Activated naive CD4-positive, alpha-beta T cell (primary cell): ENCODE measurements at places on chromosomes 16 and 17.

DNA sequence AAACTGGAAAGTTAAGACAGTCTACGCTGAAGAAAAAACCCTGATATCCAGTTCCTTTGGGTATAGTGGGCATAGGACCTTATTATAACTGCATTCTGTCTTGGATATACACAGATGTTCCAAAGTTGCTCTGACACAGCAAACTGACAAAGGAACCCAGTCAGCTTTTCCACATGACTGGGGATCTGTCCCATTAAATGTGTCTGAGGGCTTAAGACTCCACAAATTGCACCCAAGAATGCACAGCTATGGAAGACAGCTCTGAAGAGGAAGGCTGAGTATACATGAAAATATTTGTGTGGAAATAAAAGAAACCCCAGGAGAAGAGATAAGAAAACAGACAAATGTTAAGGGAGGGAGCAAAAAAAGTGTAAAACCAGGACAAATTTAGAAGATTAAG is 114.1 kb downstream of the SPAG9 start:
- DNase-seq = no peak

GRCh38 chr16:17431012-17431411 is 39.7 kb downstream of the XYLT1 start:
- no peak for DNase-seq

GRCh38 chr17:44198721-44199552 is 747 bp downstream of the ATXN7L3 start:
- DNase-seq = no peak

GRCh38 chr16:75864243-75864642 is 138.0 kb upstream of the CPHXL start:
- no peak for DNase-seq

- DNase-seq = no peak
These were observed 4.3 kb downstream of the SPDYE4 start for GRCh38 chr17:8753976-8754440.

DNA sequence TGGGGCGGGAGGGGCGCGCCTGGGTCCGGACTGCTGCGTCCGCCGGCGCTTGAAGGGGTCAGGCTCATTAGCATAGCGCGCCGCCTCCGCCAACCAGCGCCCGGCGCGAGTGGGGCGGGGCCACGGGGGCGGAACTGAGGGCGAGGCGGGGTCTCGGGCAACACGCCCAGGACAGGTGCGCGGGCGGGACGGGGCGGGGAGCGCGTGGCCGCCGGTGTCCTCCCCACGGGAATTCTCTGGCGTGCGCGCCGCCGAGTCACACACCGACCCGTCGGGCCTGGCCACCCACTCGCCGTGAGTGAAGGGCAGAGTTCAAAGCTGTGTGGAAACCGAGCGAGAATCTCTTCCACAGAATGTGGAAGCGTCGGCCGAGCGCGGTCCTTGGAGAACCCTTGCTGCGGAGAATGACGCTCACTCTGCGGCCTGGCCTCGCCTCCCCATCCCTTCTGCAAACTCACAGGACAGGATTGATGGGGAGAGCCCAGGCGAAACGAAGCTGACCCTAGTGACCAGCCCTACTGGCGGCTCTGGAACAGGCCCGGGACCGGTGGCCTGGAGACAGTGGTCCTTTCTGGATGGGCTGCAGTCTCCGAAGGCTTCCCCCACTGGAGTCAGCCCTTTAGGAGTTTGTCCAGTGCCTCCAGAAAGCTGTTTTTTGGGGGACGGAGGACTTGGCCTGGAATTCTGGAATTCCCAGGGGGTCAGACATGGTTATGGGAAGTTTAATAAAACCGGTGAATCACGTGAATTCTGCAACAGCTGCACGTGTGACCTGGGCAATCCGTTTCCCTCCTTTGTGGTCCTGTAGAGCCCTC is at the start of gene SNAI3:
TSS of gene SNAI3 (minus strand) at position 69 of the 815 bp plus-strand sequence. CDS start 101 bp downstream, outside the sequence.
- DNase-seq = peak; percentile 55

DNA sequence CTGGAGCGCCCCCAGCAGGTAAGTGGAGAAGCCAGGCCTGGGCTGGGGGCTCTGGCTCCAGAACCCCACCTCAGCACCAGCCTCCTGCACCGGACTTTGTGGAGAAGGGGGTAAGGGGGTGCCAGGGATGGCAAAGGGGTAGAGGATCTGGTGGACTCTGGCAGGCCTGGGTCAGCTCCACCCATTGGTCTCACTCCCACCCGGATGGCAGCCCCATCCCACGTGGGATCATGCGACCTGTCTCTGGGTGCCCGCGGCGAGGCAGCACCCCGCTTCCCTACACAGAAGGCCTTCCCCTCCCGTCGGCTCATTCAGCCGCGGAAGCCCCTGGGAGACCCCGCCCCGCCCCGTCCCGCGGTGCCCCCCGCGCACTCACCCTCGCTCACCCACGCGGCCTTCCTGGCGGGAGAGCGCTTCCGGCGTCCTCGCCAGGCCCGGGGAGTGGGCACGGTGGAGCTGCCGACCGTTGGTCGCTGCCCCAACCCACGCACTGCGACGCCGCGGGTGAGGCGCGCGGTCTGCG is 498 bp upstream of the PLEKHG4 start:
- peak; percentile 38 for DNase-seq

DNA sequence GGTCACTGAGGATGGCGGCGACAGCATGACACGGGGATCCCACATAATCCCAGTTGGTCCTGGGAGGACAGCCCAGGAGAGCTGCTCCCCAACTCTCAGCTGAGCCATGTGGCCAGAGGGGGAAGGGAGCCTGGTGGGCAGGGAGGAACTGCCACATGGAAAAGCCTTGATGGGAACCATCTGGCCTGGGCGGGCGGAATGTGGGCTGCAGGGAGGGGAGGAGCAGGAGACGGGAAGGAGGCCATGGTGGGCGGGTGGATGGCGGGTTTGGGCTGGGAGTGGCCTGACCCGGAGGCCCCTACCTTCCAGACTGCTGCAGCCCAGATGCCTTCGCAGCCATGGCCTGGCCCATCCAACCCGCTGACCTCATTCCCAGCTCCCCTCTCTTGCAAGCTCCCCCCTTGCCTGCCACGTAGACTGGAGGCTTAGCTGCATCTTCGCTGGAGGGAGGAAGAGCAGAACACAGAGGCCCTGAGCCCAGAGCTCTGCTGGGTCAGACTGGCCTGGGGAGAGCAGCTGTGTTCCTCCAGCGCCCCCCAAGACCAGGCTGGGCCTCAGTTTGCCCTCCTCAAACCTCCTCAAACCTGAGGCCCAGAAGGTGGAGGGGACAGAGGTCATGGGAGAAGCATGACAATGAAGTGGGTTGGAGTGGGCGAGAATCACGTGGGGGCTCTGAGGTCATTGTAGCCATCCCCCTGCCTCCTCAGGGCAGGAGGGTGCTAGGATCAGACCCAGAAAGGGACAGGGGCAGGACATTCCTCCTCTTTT is 8.2 kb upstream of the COL1A1 start:
- DNase-seq = no peak

DNA sequence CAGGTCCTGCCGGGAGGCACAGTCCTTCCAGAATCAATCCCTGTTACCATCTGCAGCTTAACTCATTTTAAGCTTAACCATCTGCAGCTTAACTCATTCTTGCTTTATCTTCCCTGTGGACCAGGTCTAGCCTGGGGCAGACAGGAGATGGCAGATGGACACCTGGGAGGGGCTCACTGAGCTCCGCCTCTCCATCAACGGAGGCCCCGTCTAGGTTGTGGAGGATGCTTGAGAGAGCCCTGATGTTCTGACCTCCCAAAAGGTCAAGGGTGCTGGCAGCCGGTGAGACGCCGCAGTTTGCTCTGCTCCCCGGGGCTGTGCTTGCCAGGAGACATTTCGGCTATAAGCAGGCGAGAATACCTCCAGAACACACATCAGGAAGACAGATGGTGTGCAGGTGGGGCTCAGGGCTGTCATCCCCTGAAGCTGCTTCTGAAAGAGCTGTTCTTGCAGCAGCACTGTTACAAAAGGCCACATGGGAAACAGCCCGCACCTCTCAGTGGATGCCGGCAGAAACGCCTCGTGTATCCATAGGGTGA is 41.3 kb downstream of the BAIAP2 start:
- DNase-seq = no peak

GRCh38 chr16:9280069-9280466 is 188.6 kb downstream of the HAPSTR1 start:
- DNase-seq = no peak

DNA sequence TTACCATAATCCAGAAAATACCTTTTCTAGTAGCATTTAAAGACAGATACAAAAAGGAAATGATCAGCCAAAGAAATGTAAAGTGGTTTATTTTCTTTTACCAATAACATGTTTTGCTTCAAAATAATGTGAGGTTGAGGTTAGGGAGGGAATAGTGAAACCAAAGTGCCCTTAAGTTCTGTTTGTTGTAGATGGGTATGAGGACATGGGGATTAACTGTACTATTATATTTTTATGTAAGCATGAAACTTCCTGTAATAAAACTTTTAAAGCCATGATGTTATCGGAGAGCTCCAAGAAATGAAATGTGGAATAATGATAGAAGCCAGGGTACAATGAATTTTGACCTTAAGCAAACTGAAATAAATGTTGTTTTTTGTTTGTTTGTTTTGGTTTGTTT is 9.9 kb downstream of the C16orf46 start:
- no peak for DNase-seq

DNA sequence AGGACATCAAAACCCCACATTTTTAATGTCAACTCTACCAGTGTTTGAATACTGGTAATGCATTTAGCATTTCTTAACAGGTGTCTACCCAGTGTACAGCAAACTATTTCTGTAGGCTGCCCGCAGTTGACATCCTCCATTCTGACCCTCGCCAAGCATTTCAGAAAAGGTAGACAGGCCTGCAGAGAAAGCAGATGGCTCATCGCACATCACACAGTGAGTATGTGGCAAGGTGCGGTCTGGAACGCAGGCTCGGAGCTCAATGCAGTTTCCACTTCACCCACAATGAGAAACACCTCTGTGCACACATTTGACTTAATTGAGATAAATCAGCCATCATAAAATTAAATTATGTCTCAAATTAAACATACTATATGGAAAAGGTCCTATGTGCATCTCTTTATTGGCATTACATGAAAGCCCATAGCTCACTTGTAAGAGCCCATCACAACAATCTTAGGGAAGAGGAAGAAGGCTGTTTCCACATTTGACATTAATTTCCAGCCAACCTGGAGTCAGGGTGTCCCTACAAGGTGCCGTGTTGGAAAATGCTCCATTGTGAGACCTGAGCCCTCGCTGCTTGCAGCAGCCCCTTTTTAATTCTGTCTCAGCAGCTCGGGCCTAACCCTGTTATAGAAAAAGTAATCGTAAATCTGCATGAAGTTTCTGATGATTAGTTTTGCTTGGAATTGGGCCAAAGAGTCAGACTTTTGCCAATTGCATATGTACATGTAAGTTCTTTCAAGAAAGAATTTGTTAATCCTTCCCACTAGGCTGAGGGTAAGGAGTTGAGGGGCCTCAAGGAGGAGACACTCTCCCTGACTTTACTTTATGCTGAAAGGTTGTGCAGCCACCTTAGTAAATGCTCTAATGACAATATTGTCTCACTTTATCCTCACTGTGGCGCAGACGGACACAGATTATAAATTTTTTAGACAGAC is 378.7 kb upstream of the DYNLRB2 start:
- no peak for DNase-seq

DNA sequence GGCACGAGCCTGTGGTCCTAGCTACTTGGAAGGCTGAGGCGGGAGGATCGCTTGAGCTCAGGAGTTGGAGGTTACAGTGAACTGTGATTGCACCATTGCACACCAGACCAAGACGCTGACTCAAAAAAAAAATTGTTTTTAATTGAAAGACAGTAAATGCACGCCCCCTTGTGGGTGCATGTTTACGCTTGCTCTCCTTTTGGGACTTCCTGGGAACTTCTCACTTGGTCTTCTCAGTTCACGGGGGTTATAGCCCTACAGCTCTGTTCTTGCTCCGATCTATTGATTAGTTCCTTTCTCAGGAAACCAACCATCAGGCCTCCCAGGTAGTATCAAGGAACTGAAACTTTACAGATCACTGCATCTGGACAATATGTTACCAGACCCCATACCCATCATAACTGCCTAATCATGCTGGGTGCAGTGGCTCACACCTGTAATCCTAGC is 14.2 kb upstream of the RIPOR1 start:
- peak; percentile 32 for DNase-seq

DNA sequence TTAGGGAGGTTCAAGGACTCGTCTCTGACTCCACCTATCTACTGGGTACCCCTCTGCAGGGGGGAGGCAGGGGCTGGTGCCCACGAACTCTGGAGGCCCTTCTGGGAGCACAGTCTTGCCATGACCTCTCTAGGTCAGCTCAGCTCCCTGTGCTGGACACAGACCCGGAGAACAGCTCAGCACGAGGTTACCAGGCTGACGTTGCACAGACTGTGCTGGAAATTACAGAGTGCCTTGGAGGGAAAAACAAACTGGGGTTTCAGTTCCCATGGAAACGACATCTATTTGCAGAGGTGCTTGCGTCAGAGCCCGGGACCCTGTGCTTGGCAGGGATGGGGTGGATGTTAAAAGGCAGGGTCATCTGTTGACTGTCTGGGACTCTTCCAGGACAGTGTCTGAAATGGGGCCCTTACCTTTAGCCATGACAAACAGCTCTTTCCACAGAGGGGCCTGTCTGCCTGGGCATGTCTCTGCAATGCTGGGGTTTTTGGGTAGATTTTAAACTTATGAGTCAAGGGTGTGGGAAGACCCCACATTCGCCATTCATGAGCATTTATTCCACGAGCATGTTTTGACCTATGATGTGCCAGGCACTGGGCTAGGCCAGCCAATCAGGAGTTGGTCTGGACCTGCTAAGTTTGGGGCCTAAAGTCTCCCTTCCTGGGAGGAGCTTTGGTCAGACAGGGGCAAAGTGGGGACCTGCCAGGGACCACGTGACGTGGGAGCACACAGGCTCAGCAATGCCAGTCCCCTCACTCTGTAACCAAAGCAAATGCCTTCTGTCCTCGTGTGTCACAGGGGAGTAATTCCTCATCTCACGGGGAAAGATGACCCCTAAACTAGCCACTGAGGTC is 22.5 kb downstream of the CCR7 start:
- DNase-seq = no peak

DNA sequence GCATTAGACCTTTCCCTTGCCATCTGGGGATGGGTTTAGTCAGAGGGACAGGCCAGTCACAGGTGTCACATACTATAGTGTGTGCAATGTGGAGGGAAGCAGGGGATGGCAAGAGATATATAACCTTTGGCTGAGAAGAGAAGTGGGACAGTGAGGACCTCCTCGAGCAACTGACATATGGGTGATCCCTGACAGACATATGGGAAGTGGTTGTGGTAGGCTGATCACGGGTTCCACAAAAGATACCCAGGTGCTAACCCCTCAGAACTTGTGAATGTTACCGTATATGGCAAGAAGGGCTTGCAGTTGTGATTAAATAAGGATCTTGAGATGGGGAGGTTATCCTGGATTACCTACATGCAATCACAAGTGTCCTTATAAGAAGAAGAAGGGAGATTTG is 188.1 kb upstream of the MPHOSPH6 start:
- DNase-seq = no peak
